ENCODE measurements at places on chromosomes 11 and 22.

DNA sequence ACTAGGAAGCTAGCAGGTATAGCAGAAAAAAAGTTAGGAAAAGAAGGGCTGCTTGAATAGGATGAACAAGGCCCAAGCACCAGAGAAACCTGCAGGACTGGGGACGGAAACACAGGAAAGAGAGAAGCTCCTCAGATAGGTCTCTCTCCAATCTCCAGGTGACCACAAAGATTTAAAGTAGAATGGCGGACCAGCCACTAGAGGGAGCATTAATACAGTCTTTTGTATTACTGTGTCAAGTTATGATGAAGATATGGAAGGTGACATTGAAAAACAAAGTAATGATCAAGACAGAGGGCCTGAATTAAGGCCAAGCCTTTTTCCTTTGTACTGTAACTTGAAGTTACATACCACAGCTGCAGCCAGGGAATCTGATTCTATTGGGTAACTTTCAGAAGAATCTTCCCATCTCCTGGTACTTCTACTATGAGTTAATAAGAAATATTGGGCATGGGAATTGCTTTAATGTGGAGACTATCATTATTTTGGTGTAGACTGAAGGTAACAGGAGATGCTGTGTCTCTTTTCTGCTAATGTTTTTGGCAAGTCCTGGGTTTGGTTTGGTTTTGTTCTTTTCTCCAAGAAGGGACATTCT, 33.8 kb downstream of the OR2AG2 start:
- DNase-seq, result peak; percentile 56

DNA sequence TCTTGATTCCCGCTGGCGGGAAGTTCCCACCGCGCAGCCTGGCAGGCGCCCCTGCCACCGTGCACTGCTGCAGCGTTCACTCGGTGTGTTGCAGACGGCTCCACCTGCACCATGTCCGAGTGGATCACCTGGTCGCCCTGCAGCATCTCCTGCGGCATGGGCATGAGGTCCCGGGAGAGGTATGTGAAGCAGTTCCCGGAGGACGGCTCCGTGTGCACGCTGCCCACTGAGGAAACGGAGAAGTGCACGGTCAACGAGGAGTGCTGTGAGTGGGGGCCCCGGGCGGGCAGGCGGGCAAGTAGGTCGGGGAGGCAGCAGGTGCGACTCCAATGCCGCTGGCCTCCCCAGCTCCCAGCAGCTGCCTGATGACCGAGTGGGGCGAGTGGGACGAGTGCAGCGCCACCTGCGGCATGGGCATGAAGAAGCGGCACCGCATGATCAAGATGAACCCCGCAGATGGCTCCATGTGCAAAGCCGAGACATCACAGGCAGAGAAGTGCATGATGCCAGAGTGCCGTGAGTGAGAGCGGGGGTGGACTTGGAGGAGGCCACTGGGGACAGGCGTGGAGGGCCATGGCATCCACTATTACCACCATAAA, 99.7 kb downstream of the RRAS2 start:
- DNase-seq, result no peak

GRCh38 chr22:30947816-30948454, 20.6 kb downstream of the MORC2 start:
- no peak for DNase-seq

- no peak for DNase-seq
These were observed 11.6 kb upstream of the DLAT start for GRCh38 chr11:112013497-112014164.

GRCh38 chr11:70525466-70525865, 127.1 kb downstream of the CTTN start:
- no peak for DNase-seq

DNA sequence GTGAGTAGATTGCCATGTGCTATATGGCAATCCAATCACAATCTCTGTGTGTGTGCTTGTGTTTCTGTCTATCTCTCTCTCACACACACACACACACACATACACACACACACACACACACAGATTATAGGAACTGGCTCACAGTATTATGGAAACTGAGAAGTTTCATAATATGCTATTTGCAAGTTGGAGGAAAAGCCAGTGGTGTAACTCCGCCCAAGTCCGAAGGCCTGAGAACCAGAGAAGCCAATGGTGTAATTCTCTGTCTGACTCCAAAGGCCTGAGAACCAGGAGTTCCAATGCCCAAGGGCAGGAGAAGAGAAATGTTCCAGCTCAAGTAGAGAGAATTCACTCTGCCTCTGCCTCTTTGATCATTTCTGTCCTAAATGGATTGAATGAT, 37.2 kb downstream of the GLYATL2 start:
- no peak for DNase-seq

DNA sequence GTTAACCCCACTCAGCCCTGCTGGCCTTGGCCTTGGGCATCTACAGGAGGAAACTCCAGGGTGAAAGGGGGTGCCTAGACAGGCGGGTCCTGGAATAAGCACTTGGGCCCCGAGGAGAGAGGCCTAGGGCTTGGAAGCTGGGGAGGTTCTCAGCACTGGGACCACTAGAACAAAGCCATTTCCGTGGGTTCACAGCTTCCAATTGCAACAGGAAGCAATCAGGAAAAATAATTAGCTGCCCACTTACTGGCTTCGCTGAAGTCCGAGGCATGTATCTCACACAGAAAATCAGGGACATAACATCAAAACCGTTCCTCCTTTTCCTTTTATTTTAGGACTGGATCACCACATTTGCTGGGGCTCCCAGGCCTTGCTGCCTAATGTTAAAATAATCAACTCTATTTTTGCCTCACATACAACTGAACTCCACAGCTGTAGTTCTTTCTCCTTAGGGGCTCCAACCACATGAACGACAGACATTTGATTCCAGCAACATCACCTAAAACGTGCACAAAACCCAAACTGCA, 161.1 kb upstream of the GRK3 start:
- no peak for DNase-seq

DNA sequence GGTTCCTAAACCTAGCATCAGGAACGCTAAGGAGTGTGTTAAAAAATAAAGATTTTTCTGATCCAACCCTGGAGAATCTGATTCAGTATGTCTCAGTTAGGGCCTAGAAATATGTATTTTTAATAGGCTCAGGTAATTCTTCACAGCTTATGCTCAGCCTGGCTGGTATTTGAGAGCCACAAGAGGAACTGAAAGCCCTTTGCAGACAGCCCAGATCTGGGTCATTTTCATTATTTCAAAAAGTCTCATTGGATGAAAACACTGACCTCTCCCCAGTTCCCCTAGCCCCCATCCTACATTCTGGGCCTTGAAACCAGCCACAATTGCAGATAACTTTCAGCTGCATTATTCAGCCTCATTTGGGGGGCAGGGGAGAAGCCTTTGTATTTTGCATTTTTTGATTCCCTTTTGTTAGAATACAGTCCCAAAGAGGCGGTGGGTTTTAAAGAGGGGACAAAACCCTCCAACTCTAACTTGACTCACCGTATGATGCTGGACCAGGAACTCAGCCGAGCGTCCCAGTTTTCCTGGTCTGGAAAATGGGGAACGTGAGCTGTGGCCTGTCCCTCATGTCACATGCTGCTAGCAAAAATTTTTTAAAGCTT, 66.0 kb upstream of the LARGE1 start:
- no peak for DNase-seq

GRCh38 chr11:12719221-12719620, 45.0 kb downstream of the TEAD1 start:
- no peak for DNase-seq

DNA sequence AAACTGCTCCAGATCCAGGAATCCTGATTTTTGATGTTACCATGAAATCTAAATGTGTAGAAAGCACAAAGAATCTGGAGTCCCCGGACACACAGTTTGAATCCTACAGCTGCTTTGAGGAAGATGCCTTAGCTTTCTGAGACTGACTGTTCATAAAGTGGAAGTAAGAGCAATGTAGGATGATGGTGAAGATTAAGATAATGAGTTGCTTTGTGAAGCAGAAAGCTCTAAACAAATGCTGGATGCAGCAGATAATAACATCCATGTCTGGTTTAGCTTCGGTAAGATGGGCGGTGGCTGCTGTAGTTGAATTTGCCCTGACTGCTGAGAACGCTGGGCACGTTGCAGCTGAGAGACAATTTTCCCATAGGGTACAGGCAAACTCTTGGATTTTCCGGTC, 20.1 kb downstream of the OVOL1 start:
- no peak for DNase-seq

- no peak for DNase-seq
These were observed 7.4 kb downstream of the CNTF start for GRCh38 chr11:58629857-58630256.
